ENCODE measurements at places on chromosomes 13 and 19. TPM values are rescaled to one million over a fixed set of nuclear protein-coding genes. Genes with fewer than 3 reads are reported as not detected.

- no peak for DNase-seq
Measured at GRCh38 chr19:11673608-11674041, 65.1 kb downstream of the ZNF823 start.

GRCh38 chr19:30387311-30388115 lies 15.3 kb downstream of the ZNF536 start:
- DNase-seq: peak; percentile 78

- DNase-seq: peak; percentile 43
Measured at GRCh38 chr19:15374796-15375440, 4.7 kb downstream of the AKAP8 start.

Gene ZNF667
- polyA plus RNA-seq: 5.0 TPM
